ENCODE measurements at places on chromosomes 13 and 19.

GRCh38 chr13:21234526-21234925, 58.1 kb downstream of the MRPL57 start:
- DNase-seq, result no peak

DNA sequence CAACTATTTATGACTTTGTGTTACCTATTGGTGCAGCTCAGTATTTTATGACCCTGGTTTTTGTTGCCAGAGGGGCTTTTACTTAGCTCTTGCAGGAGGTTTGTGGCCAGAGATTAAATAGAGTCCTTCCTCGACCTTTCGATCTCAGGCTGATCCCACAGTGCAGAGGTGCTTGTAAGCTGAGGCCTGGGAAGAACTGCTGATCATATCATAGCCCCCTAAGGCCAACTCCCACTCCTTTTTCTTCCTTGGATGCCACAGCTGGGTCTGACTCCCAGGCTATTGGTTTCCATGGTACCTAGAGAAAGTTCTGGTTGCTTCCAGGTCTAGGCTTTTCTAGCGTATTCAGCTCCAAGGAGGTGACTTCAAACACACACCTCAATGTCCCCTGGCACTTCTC, 324.9 kb downstream of the FOXO1 start:
- no peak for DNase-seq

GRCh38 chr13:46192412-46192811, 10.4 kb upstream of the LCP1 start:
- no peak for DNase-seq

DNA sequence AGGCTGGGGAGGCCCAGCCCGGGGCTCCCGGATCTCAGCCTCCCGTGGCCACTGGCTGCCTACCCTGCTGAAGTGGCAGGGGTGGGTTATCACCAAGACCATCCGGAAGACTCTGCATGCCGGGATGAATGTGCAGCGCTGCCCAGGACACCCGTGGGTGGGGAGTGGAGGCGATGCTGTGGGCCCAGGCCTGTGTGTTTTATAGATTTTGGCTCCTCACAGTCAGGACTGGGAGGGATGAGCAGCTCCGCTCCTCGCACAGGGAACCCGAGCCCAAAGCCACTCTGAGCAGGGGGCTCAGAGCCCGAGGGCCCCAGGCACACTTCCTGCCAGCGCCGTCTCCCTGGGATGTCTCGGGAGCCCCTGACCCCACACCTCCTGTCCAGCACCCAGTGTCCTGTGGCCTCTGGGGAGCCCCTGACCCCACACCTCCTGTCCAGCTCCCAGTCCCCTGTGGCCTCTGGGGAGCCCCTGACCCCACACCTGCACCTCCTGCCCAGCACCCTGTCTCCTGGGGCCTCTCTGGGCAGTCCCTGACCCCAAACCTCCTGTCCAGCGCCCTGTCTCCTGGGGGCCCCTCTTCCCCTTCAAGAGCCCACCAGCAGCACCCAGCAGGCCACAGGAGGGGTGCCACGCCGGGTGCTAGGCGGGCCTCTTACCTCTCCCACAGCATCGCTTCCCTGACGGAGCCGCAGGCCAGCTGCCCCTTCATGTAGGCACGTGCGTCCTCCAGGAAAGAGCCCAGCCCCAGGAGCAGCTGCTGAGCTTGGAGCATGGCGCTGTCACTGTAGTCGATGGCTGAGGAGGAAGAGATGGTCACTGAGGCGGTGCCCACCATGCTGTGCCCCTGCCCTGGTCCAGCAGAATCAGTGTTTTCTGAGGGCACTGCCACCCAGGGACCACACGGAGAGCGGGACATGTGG, 31.4 kb downstream of the NAXD start:
- DNase-seq, result no peak

DNA sequence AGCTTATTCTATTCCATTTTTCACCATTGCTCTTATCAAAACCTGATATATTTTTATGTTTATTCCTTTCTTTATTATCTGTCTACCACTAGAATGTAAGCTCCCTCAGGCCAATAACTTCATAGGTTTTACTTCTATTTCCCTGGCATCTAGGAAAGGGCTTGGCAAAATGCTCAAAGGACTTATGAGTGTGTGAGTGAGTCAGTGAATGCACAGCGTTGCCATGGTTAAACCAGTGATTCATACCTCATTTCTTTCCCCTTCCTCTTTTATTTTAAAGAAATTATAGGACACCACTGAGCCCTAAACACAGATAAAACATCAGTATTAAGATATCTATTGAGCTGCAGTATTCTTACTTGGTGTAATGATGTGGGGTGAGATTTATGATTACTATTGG, 162.1 kb downstream of the GPC6 start:
- DNase-seq, result no peak

- DNase-seq, result no peak
Measured at GRCh38 chr13:43787518-43787891, 733 bp upstream of the ENOX1 start.
